ENCODE measurements at places on chromosomes 11 and 22. TPM values are rescaled to one million over a fixed set of nuclear protein-coding genes. Genes with fewer than 3 reads are reported as not detected.

The CDC45 gene
- polyA plus RNA-seq = not detected

The B4GALNT4 gene
- polyA plus RNA-seq = not detected

DNA sequence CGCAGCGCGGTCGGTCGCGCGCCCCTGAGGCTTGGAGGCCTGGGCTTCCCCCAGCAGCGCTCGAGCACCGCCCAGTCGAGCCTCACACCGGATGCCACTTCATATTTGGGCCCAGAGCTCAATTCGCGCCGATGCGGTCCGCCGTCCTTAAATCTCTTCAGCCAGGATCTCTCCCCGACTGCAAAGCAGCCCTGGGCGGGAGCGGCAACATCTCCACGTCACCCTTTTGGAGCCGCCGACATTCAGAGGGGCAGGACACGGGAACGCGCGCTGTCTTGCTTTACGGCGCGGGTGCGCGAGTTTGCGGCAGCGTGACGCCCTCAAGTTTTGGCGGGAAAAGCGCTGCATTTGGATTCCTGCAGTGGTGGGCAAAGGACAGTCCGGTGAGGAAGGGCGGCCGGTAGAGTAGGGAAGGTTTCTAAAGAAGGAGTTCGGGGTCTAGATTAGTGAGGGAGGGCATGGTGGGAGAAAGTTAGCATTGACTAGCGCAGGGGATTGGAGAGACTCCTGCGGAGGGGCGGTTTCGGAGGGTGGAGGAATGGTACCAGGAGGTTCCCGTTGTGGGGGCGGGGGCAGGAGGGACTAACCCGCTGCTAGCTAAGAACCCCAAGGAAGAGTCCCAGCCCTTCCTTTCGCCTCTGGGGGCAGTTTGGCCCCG, 796 bp downstream of the CHEK1 start:
- peak overlapping the region; percentile 99 for H3K4me3 ChIP-seq
- H3K27me3 ChIP-seq = peaks cover 5% of the 10 kb centered on the region
- DNase-seq = peak; percentile 81

- DNase-seq = no peak
- H3K36me3 ChIP-seq = no peaks in the 10 kb centered on the region
- no peak overlapping the region for H3K4me3 ChIP-seq
- H3K27me3 ChIP-seq = no peaks in the 10 kb centered on the region
- peaks cover 17% of the 10 kb centered on the region for H3K4me1 ChIP-seq
Measured at GRCh38 chr11:44561275-44561805, 4.1 kb upstream of the CD82 start.

The CHST1 gene
- polyA plus RNA-seq = 0.11 TPM

- H3K36me3 ChIP-seq = no peaks in the 10 kb centered on the region
- peaks cover 4% of the 10 kb centered on the region for H3K27me3 ChIP-seq
- H3K27ac ChIP-seq = no peak overlapping the region
- peaks cover 4% of the 10 kb centered on the region for H3K4me1 ChIP-seq
Measured at GRCh38 chr11:36343436-36343835, 47.3 kb downstream of the PRR5L start.

The C22orf42 gene
- not detected for polyA plus RNA-seq

DNA sequence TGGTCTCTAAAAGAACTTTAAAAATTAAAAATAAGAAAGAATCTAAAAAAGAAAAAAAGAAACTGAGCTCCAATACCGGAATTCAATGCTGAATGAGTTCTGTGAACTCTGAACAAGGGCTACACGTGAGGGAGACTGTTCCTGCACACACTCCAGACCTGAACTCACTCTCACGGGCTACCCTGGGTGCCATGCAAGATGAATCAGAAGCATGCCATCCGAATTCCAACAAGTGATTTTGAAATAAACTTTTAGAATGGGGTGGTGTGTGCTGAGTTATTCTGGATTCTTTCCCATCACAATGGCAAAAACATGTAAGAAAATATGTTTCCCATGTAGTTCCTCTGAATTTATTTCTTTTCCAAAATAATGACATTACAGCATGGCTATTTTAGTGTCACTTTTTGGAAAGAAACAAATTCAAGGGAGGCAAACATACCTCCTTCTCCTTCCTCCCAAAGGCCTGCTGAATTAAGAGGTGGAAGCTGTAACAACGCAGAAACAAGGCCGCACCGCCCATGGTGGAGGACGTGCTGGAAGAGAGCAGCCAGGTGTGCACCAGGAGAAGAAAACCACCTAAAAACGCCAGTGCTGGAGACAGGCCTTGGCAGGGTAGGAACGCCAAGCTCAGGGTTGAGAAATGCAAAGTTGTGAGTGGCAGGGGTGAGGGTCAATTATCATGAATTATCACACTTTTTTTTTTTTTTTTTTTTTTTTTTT, 63.2 kb upstream of the ARFGAP3 start:
- no peak overlapping the region for H3K27ac ChIP-seq
- no peak for DNase-seq
- no peaks in the 10 kb centered on the region for H3K27me3 ChIP-seq
- no peaks in the 10 kb centered on the region for H3K36me3 ChIP-seq

GRCh38 chr22:36368359-36368983, 19.3 kb downstream of the MYH9 start:
- H3K4me3 ChIP-seq = peak overlapping the region; percentile 76
- H3K27ac ChIP-seq = peak overlapping the region; percentile 88
- peaks cover 97% of the 10 kb centered on the region for H3K4me1 ChIP-seq
- no peaks in the 10 kb centered on the region for H3K36me3 ChIP-seq

DNA sequence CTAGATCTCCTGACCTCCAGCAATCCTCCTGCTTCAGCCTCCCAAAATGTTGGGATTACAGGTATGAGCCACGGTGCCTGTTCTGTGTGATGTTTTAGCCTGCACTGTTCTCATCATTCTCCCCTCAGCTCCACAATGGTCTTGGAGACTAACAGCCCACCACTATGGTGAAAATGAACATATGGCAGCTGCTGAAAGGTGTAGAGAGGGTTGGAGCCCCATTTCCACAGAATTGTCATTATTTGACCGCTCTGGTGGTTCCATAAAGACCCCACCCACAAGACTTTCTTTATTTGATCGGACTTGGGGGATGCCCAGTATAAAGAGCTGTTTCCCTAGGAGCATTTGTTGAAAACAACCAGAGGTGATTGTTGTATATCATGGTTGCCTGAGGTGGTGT, 67.9 kb upstream of the SEPTIN5 start:
- H3K4me3 ChIP-seq = no peak overlapping the region
- DNase-seq = no peak
- peaks cover 8% of the 10 kb centered on the region for H3K36me3 ChIP-seq
- no peaks in the 10 kb centered on the region for H3K4me1 ChIP-seq
- H3K27me3 ChIP-seq = peaks cover 5% of the 10 kb centered on the region

DNA sequence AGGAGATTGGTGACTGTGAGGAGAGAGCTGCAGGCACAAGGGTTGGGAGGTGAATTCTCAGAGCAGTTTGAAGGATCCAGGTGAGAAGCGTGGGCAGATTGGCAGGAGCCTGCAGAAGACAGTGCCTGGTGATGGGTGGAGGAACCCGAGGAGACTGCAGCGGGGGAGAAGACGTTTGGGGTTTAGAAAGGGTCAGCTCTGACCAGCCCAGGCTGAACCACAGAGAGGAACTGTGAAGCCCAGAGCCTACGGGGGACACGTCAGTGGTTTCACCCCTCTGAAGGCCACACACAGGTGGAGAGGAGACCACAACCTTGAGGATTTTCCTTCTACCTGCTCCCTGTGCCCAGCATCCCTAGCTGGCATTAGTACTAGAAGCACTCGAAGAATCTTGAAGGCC, 154.8 kb upstream of the TBCEL start:
- peak overlapping the region; percentile 89 for H3K27ac ChIP-seq
- H3K4me3 ChIP-seq = peak overlapping the region; percentile 79
- no peak for DNase-seq
- H3K36me3 ChIP-seq = no peaks in the 10 kb centered on the region
- peaks cover 8% of the 10 kb centered on the region for H3K27me3 ChIP-seq
- peaks cover 91% of the 10 kb centered on the region for H3K4me1 ChIP-seq

DNA sequence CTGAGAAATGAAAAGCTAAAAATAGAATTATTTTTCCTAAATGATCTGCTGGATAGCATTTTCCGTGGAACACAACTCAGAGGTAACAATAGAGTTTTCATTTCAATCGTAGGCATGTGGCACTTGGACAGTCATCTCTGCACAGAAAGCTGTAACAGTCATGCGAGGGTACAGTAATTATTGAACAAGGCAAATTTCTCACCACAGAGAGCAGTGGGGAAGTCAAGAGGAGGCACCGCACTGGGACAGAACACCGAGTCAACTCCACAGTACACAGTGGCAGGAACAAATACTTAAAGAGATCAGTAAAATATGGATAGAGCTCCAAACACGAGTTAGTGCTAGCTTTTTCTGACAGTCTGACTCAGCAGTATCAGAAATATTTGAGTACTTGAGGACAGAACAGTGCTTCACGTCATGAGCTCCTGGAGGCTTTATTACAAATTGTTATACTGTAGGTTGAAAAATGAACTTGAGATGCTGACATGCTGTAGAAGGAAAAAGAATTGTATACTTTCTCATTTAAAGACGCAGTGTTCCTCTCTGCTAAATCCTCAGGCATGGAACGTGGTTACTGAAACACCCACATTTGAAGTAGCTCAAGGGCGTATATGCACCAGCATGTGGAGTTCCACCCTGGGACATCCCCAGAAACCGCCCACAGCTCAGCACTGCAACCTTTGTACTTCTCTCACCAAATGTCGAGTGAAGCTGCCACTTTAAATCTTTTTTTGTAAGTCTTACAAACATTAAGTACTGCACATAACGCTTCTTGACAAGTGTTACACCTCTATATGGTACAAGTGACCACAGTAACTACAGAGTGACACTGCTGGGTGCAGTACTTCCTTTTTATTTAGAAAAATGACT, 27.4 kb upstream of the YPEL1 start:
- peaks cover 31% of the 10 kb centered on the region for H3K36me3 ChIP-seq
- H3K27me3 ChIP-seq = peaks cover 33% of the 10 kb centered on the region
- peaks cover 99% of the 10 kb centered on the region for H3K4me1 ChIP-seq

DNA sequence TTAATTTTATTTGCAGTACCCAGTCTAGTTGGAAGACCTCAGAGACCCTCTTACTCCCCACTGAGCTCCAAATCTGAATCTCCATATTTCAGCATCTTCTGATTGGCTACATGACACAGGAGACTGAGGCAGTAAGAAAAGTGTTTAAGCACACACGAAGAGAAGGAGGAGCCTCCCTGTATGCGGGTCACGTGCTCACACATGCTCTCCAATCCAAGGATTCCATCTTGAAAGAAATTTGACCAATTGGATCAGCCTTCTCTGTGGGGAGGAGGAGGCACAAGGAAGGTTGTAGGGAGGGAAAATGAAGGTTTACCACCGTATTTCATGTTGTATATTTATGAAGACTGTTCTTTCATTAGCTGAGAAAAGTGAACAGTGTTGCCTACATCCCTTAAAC, 1.2 kb downstream of the OR6T1 start:
- no peaks in the 10 kb centered on the region for H3K4me1 ChIP-seq
- no peaks in the 10 kb centered on the region for H3K27me3 ChIP-seq
- no peaks in the 10 kb centered on the region for H3K36me3 ChIP-seq
- DNase-seq = no peak

The ALDH3B1 gene
- 3.8 TPM for polyA plus RNA-seq

The NAALAD2 gene
- not detected for polyA plus RNA-seq

DNA sequence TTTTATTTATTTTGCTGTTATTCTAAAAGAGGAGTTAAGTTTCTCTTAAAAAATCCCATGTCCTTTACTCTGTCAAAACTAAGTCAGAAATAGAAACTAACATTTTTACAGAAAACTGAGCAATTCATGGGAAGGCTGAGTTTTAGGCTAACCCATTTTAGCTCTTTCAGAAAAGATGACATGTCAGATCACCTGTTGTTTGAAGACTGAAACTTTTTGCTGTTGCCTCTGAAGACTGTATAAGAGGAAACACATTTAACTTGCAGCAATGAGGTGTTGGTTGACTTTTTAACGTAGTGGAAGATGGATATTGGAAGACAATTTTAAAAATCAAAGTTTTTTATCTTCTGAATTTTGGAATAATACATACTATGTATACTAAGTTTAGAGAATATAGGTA, 115.4 kb downstream of the METTL15 start:
- no peak overlapping the region for H3K27ac ChIP-seq
- peaks cover 30% of the 10 kb centered on the region for H3K4me1 ChIP-seq
- DNase-seq = no peak
- H3K4me3 ChIP-seq = no peak overlapping the region
- H3K27me3 ChIP-seq = no peaks in the 10 kb centered on the region

DNA sequence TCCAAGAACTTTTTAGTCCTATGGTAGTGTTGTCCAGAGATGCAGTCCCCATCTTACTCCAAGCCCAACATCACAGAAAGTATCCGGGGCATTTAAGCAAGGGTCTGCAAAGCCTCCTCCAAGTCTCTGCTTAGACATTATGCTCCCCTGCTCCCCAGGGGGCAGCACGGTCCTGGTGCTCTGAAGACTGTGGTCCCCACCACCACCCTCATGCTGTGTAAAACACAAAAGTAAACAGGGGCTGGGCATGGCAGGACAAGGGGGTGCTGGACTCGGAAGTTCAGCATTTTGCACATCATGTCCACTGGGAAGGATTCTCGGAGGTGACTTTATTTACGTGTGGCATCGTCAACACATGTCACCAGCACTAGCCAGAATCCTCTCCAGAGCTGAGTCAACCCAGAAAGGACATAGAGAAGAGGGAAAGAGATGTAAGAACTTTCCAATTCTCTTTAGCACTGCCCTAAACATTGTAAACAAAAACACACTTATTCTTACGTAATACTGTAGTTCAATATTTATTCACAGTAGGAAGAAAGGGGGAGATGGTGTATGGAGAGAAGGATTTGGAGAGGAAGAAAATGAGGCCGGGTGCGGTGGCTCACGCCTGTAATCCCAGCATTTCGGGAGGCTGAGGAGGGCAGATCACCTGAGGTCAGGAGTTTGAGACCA, 37.7 kb downstream of the TCIRG1 start:
- H3K4me1 ChIP-seq = peaks cover 6% of the 10 kb centered on the region
- no peak overlapping the region for H3K4me3 ChIP-seq
- DNase-seq = no peak
- no peak overlapping the region for H3K27ac ChIP-seq
- H3K27me3 ChIP-seq = peaks cover 4% of the 10 kb centered on the region

DNA sequence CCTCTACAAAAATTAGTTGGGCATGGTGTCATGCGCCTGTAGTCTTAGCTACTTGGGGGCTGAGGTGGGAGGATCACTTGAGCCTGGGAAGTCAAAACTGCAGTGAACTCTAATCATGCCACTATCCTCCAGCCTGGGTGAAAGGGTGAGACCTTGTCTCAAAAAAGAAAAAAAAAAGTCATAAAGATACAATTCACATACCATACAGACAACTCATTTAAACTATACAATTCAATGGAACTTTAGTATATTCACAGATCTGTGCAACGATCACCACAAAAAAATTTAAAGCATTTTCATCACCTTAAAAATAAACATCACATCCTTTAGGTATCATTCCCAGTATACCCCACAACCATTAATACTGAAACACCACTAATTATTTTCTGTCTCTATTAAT, 201.2 kb downstream of the PGR start:
- H3K27ac ChIP-seq = no peak overlapping the region
- H3K4me1 ChIP-seq = no peaks in the 10 kb centered on the region
- no peaks in the 10 kb centered on the region for H3K27me3 ChIP-seq
- no peak overlapping the region for H3K4me3 ChIP-seq
- no peak for DNase-seq

The FSHB gene
- polyA plus RNA-seq = not detected

Data from immature natural killer cell (primary cell).